Activated T-cell treated with anti-CD3 and anti-CD28 coated beads, Interleukin-2, amount 50 U/mL, for 4 hours (primary cell): ENCODE measurements at places on chromosomes 5 and 9. TPM values are rescaled to one million over a fixed set of nuclear protein-coding genes. Genes with fewer than 3 reads are reported as not detected.

GRCh38 chr9:23467276-23467675 is 358.8 kb downstream of the ELAVL2 start:
- no peak for DNase-seq

GSN gene
- total RNA-seq = 1.3 TPM

TMEM267 gene
- 21.2 TPM for total RNA-seq

TMC1 gene
- total RNA-seq = not detected

DNA sequence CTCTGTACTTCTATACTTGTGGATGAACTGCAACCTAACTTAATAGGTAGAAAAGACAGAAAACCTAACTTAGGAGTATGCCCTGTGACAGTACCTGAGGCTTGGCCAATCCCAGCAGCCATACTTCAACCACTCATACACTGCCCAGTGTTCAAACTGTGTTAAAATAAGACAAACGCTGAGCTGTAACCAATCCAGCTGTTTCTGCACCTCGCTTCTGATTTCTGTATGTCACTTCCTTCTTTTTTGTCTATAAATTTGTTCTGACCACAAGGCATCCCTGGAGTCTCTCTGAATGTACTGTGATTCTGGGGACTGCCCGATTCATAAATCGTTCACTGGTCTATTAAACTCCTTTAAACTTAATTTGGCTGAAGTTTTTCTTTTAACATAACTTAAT is 41.4 kb downstream of the AUH start:
- DNase-seq = no peak

ZDHHC12 gene
- 44.9 TPM for total RNA-seq

DNA sequence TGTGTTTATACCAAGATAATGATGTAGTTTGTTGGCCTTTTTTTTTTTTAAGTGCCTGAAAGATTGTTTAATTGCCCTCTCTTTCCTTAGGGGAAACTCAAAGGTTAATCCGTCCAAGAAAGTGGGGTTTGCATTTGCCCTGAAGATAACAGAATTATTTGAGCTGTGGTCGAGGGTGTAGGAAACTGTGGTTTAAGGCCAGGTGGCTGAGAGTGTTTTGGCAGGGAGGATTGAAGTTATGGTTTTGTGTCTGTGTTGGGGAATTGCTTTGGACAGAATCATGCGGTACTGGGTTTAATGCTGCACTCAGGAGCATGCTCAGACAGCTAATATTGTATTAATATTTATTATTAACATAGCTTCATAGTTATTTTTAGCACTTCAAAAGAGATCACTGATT is 509.8 kb downstream of the EBF1 start:
- DNase-seq = no peak

- no peak for DNase-seq
Measured at GRCh38 chr5:33337637-33337992, 103.2 kb upstream of the TARS1 start.

DNA sequence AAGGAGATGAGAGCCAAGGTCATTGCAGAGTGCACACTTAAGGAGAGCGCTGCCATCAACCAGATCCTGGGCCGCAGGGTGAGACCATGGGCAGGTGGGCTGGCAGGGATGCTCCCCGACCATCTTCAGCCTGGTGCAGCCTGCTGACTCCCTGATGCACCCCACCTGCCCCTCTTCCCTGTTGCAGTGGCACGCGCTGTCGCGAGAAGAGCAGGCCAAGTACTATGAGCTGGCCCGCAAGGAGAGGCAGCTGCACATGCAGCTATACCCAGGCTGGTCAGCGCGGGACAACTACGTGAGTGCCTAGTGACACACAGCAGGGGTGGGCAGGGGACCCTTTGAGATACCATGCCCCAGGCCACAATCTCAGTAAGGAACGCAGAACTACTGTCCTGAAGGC is 28.3 kb downstream of the TCF7 start:
- no peak for DNase-seq

ANXA1 gene
- 55.9 TPM for total RNA-seq

SPAG8 gene
- total RNA-seq = 0.40 TPM

- DNase-seq = no peak
Measured at GRCh38 chr5:125695996-125696655, 727.1 kb upstream of the GRAMD2B start.

DNA sequence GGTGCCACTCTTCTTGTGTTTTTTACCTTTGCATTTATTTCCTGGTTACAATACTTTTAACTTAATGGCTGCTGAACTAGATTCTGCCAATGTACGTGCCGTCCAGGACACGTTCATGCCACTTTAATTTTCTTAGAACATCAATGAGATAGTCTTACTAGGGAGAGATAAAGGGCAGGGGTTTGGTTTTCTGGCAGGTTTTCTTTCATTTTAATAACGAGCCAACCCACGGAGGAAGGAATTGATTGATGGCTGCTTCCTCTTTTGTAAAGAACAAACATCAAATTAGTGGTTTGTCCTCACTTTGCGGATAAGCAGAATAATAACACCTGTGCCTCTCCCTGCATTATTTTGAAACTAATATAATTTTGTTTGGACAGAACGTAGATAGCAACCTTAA is 135.7 kb downstream of the DOCK8 start:
- no peak for DNase-seq

- DNase-seq = no peak
Measured at GRCh38 chr5:53035868-53036381, 46.8 kb downstream of the ITGA2 start.

DNA sequence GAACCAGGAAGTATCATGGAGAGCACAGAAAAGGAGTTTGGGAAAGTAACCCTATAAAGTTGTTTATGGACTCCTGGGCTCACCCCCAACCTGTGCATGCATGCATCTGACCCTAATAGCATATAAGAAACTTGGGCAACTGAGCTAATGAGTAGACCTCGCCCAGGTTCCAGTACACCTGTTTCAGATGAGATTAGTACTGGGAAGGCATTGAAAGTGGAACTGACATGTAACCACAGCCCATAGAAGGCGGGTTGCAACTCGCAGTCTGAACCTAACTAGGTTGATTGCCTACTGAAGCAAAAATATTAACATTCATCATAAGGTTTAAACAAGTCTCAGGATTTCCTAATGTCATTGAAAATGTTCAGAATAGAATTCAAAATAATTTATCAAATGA is 87.0 kb downstream of the WNK2 start:
- no peak for DNase-seq

DNA sequence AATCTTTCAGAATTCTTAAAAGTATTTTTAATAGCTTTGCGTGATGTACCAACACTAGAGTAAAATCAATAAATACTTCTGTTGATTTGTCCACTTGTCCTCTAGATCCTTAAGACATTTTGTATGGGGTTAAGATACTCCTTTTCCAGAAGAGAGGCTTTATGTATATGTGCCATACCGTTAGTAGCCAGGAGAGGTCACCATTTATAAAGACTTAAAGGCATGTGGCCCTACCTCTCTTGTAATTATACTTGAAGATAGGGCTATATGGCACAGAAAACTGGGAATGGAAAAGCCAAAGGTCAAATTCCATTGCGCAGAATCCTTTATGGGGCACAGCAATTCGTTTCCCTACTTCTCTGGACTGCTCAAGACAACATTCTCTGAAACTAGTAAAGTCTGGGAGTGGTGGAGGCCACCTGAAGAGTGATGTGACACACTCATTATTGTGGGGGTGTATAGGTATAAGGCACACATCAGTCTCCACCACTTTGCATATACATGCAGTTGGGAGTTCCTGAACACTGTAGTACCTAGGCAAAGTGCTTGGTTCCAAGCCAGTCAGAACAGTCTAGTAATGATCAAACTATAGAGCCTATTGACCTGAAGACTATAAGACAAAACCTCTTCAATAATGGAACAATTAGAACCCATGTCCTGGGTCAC is 140.1 kb upstream of the FBXL17 start:
- no peak for DNase-seq

DNA sequence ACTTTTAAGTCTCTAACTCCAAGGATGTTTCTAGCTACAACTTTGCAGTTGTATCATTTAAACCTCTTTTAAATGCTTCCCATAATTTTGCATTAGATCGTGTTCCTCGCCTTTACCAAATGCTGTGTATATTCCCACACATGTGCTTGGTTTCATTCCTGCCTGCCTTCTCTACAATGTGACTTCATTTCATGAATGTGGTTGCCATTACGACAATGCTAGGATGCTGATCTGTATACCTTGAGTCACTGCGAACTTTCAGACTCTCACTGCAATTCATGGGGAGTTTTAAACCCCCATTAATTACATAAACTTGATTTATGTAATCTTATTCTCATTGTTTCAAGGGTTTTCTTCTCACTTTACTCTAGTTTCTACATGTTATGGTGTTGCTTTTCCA is 50.3 kb downstream of the UBE2QL1 start:
- no peak for DNase-seq

FOXD4L6 gene
- total RNA-seq = not detected

DNA sequence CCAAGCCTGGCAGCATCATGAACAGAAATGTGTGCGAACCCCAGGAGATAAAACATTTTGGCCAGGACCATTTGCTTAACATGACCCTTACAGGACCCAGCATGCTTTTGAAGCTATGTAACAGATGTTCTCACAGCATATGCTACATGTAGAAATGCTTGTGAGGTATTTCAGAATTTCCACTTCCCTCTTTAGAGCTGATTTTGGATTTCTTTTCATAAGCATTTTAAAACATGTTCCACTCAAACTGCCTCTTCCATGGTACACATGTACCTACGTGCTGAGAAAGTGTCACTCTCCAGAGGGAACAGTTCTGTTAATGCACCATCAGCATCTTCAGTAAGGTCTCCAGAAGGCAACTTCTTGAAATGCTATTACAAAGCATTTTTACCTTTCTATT is 15.7 kb upstream of the TSSK1B start:
- DNase-seq = no peak

SIL1 gene
- 26.1 TPM for total RNA-seq

DNA sequence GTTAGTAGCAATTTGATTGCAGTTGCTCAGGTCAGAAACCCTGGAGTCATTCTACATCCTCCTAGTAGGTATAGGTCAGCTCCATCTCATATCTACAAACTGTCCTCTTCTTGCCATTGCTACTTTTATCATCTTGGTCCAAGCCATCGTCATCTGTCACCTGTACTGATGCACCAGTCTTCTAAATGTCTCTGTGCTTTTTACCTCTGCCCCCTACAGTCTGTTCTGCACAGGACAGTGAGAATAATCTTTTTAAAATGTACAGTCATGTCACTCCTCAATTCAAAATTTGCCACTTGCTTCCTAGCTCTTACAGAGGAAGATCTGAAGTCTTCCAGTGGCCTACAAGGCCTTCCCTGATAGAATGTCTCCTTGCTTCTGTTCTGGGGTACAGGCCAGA is 6.8 kb downstream of the NNT start:
- no peak for DNase-seq
